ENCODE measurements at places on chromosomes 2 and 18. TPM values are rescaled to one million over a fixed set of nuclear protein-coding genes. Genes with fewer than 3 reads are reported as not detected.

DNA sequence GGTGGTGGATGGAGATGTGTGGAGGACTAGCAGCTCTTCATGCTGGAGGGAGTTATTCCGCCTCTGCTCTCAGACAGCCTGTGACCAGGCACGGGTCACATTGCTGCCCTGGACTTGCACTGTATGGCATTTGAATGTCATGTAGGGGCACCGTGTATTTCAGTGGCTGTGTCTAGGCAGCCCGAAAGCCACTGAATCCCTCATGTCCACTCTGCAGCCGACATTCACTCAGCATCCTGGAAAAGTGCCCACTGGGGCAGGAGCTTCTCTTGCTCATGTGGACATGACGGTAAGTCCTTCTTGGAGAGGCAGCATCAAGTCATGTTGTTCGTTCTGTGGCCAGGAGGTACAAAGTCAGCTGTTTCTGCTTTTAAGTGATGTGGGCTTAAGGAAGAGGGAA, 127.9 kb downstream of the SH3RF3 start:
- DNase-seq = no peak

GRCh38 chr2:80496775-80497174, 192.2 kb upstream of the LRRTM1 start:
- DNase-seq = no peak

GRCh38 chr2:240929364-240930095, 23.4 kb downstream of the CROCC2 start:
- no peak for DNase-seq

GRCh38 chr2:25123682-25124081, 44.7 kb downstream of the POMC start:
- DNase-seq = no peak

GRCh38 chr2:207694811-207695281, 16.6 kb upstream of the CCNYL1 start:
- no peak for DNase-seq

DNA sequence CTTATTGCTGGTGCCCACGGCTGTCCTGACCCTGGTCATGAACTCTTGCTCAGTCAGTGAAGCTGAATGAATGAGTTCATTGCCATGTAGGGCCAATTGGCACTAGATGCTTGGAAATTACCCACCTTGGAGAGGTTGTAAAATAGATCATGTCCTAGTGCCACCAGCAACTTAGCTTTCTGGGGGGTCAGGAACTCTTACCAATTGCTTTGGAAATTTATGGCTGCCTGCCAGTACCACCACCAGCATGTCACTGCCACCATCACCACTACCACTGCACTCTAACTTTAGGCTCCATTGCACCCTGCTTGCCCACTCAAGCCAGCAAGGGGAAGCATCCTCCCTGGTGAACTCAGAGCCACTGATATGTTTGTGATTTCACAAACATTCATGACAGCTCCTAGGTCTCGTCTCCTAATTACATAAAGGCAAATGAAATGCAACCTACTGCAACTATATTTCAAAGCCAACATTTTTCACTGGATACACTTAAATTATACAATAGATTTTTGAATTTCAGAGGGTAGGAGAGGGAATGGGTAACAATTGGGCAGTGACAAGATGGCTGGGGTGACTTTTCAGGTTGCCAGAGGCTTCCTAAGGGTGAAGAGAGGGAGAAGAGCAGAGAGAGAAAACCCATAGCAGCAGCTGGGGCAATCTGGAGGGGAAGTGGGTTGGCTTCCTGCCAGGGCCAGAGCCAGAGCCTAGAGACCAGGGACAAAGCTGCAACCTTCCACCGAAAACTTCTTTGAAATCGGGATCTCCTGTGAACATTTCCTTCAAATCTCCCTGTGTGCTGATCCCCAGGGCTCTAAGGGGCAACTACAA, 3.5 kb upstream of the EMILIN1 start:
- DNase-seq = no peak

GRCh38 chr18:40866013-40866645, 1088.9 kb upstream of the PIK3C3 start:
- no peak for DNase-seq

GRCh38 chr2:178874529-178875240, 67.5 kb upstream of the TTN start:
- no peak for DNase-seq

- DNase-seq = no peak
Measured at GRCh38 chr2:169066897-169067296, 2.5 kb upstream of the DHRS9 start.

GRCh38 chr2:104501342-104501741, 352.6 kb upstream of the POU3F3 start:
- no peak for DNase-seq

GRCh38 chr2:84969511-84970209, 1.3 kb upstream of the KCMF1 start:
- no peak for DNase-seq

DNA sequence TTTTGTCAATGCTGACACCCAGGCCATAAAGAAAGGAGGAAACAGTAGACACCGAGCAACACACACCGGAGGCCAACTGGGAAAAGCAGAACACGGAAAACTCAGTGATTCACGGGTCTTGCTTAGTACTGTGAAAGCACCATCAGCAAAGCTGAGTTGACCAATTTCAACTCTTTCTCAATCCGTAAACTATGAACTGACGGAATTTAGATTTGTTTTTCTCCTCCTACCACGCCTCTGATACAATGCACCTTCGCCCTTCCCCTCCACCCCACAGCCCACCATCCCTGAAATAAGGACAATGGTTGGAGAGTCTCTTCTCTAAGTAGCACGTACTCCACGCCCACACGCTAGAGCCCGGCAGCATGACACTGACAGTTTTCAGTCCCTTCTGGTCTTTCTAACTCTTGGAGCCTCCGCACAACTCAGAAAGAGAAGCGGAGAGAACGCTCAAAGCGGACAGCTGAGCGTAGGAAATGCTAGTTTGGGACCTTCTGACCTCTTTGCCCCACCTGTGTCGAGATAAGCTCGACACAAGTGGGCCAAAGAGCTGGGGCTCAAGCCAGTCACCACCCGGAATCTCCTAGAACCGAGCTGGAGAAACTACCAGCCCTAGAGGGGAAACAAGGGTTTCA, 669 bp downstream of the LNPK start:
- peak; percentile 36 for DNase-seq

GRCh38 chr2:42092084-42092996, 44.5 kb downstream of the PKDCC start:
- no peak for DNase-seq

- no peak for DNase-seq
Measured at GRCh38 chr18:22552254-22552653, 134.5 kb upstream of the CTAGE1 start.

GRCh38 chr18:32915516-32915915, 142.7 kb upstream of the KLHL14 start:
- DNase-seq = no peak

GRCh38 chr2:177612659-177613058, 220.1 kb downstream of the AGPS start:
- DNase-seq = no peak

GRCh38 chr2:220687231-220687843, 884.8 kb downstream of the EPHA4 start:
- peak; percentile 39 for DNase-seq

- DNase-seq = no peak
Measured at GRCh38 chr2:240572141-240573031, 4.1 kb downstream of the RNPEPL1 start.

GRCh38 chr2:105557021-105557920, 158.4 kb upstream of the FHL2 start:
- DNase-seq = no peak

DNA sequence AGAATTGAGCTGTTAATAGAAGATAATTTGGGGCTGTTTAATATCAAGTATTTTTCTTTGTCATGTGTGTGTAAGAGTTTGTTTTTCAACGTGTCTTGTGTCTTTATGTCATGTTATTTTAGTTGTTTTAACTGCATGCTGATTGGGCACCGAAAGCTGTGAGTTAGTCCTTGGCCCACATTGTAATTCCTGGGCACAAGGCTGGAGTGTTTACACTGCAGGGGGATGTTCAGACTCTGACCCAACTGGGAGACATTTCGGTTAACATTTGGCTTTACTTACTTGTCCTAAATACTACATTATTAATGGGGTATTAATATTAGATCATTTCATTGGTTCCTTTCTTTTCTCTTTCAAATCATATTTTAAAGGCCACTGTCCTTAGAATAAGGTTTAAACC, 381.0 kb downstream of the OSR1 start:
- no peak for DNase-seq

DNA sequence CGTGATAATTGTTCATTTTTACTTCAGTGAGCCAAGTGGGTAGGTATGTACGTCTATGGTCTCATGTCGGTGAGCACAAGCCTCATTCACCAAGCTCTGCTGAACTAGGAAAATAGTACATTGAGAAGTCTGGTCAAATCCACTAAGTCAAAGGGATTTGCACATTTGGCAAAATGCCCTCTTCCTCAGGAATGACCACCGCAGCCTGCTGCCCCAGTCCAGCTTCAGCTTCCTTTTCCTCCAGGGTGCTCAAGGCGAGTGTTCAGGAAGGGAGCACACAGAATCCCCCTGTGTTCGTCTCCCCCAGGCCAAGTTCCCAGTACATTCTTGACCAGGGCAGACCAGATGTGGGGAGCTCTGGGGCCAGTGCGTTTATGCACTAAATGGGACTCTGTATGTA, 23.0 kb downstream of the TCF7L1 start:
- DNase-seq = no peak

DNA sequence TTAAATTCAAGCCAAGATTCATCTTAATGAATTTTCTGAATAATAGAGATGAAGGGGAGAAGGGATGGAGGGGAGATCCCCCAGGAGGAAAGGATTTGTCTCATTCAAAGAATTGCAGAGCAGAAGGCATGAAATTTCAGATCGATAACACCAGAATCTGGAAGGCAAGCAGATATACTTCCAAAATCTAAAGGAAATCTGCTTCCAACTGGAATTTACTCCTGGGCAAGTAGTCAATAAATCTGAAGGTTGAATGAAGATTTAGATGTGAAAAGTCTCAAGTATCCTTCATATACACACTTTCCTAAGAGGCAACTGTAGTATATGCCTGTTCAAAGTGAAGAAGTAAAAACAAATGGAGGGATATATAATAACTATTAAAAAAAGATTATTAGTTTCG, 1190.8 kb upstream of the CELF4 start:
- no peak for DNase-seq

- DNase-seq = peak; percentile 60
Measured at GRCh38 chr2:147910990-147911473, 66.2 kb downstream of the ACVR2A start.

Gene EN1
- 6.1 TPM for polyA plus RNA-seq

Gene RESP18
- not detected for polyA plus RNA-seq

Gene CRYBA2
- polyA plus RNA-seq = not detected

Gene CTNNA2
- polyA plus RNA-seq = 0.52 TPM

Gene HOXD9
- 7.6 TPM for polyA plus RNA-seq

Gene SLC8A1
- polyA plus RNA-seq = 6.5 TPM

Gene CPLX4
- not detected for polyA plus RNA-seq

Gene TUBB8B
- polyA plus RNA-seq = not detected

Gene UGT1A6
- polyA plus RNA-seq = not detected

Gene NMS
- not detected for polyA plus RNA-seq

Gene BOLL
- 1.6 TPM for polyA plus RNA-seq

Measured in forelimb muscle (tissue), 1 donor.